Stimulated activated CD8-positive, alpha-beta memory T cell treated with anti-CD3 and anti-CD28 coated beads, Interleukin-15, amount 100 ng/mL, for 4 hours (primary cell): ENCODE measurements at places on chromosomes 2 and 18.

DNA sequence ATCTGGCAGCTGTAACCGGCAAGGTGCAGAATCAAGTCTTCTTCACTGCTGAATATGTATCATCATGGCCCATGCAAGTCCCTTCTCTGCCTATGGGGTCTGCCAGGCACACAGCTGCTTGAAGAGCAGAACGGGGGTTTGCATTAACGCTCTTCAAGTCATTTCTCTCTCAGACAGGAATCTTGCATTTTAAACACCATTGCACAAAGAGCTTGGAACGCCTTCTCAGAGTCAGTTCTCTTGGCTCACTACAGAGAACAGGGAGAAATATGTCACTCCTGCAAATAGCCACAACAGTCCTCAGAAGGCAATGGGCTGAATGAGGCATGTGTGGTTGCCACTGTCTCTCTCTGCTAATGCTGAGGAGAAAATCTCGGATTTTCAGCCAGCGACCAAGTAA is 2173.5 kb upstream of the PIK3C3 start:
- no peak for DNase-seq

- no peak for DNase-seq
These were observed 64.4 kb upstream of the NRP2 start for GRCh38 chr2:205617905-205618304.

- DNase-seq, result no peak
These were observed 53.8 kb upstream of the ASB18 start for GRCh38 chr2:236317938-236318396.

GRCh38 chr2:55519938-55520885 is 694 bp downstream of the CFAP36 start:
- no peak for DNase-seq

DNA sequence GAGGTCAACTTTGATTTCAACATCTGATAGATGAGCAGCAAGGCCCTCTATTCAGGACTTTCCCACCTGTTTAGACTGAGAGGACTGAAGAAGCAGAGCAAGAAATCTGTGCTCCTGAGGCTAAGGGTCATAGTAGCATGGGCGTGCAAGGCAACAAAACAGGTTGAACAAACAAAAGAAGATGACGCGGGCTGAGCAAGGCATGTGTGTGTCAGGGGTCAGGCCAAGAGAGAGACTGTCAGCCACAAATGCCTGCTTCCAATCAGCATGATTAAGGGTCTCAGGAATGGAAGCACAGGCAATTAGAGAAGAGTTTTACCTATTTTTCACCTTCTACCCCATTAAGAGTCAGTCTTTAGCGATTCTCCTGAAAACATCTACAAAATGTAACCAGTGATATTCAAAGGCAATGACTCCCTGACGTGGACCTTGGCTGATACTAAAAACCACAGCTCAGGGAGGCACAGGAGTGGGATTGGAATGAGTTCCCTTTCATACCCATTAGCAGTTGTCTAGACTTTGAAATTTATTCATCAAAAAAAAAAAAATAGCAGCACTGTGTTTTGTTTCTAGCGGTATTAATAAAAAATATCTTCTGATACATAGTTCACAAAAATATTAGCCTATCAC is 81.9 kb downstream of the DYNAP start:
- DNase-seq, result no peak

GRCh38 chr2:227655454-227655853 is 11.2 kb upstream of the SCYGR5 start:
- no peak for DNase-seq

DNA sequence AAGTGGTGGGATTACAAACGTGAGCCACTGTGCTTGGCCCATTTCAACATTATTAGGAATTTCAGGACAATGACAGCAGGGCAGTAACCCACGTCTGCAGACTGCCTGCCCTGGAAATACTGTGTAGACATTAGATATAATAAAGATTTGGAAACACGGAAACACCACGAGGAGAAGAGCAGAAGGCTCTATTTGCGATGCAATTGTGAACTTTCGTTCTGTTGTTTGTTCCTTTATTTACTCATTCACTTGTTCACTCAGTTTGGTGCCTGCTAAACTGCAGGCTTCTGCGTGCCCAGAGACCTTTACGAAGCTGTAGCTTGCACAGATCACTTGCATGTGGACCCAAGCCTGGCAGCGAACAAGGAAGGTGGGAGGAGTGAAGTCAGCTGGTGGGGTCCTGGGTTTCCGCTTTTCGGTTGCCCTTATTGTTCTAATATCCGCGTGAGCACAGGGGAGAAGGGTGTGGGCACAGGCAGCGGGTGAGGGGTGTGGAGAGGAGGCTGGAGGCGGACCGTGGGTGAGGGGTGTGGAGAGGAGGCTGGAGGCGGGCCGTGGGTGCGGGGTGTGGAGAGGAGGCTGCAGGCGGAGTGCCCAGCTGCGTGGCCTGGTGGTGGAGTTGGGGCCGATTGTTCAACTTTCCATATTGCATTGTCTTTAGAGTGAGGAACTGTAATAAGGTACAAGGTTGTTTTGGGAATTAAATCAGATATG is 3.4 kb downstream of the COLEC11 start:
- DNase-seq, result no peak

- DNase-seq, result no peak
These were observed 36.4 kb upstream of the FOSL2 start for GRCh38 chr2:28356095-28356911.

- no peak for DNase-seq
These were observed 49.9 kb downstream of the ST8SIA5 start for GRCh38 chr18:46706968-46707367.

DNA sequence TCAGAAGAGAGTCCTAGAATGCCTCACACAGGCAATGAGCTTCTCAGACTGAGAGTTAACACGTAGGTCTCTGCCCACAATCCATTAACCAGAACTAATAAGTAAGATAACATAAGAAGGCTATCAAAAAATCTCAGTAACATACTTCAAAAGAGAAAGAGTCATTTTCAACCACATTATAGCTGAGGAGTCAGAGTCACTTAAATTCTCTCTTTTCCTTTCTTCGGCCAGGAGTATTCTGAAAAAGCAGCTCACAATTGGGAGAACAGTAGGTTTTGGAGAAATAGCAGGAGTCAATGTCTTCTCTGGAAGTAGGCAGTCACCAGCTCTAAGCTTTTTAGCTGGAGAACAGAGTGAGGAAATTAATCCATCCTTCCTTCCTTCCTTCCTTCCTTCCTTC is 1364.4 kb upstream of the NXPH2 start:
- DNase-seq, result no peak

DNA sequence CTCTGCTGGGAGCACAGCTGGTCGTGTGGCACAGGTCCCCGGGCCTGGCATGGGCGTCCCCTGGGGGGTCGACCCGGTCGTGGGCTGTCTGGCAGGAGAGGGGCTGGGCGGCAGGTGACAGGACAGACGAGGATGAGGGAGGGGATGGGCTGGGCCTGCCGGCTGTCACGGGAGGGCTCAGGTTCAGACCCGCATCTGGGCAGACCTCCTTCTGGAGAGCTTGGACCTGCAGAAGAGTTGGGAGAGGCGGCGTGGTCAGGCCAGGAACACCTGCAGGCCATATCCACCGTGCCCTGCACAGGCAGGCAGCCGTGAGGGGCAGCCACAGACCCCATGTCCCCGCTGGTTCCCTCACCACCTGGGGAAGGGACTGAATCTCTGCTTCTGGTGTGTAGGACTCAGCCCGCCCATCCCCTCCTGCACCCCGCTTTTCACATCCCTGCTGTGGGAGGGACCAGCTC is 25.5 kb downstream of the AQP12A start:
- no peak for DNase-seq

DNA sequence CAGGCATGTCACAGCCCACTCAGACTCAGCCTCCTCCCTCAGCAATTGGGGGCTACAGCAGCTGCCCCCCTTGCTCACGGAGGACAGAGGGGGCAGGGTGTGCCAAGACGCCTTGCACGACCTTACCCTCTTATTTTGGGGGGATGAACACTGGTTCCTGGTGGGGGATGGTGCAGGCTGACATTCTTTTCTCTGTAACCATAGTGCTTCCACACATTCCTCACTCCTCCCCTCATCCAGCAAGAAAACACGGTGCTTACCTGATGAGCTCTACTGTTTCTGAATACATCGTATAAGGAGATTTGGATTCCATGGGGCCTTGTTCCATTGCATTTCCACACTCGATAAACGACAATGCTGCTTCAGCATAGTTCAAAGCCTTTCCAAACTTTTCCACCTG is 75.4 kb upstream of the REV1 start:
- no peak for DNase-seq

DNA sequence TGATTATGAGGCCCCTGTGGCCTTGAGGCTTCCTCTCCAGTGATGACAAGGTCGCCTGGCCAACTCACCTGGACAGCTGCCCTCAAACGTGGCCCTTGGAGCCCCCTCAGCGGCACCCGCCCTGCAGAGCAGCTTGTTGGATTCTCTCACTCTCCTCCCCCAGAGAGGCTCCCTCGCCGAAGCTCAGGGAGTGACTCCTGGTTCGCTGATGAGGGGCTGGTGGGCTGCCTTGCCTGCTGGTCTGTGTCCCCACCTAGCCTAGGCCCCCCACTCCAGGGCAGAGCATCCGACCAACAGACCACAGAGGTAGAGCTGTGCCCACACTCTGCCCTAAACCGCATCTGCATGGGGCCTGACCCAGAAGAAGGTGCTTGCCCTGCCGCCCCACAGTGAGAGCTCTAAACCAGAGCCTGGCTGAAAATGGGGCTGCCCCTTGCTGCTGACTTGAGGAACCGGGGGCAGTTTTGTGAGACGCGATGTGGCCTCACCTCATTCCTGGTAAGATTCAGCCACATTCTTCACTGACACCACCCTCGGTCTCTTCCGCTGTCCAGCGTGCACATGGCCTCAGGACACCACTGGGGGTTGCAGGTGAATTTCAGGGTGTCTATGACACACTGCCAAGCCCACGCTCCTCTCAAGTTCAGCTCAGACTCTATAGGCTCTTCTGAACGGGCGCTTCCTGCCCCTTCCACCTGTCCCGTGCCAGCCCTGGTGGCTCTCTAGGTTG is 131.6 kb downstream of the CABLES1 start:
- DNase-seq, result no peak

- no peak for DNase-seq
These were observed 457.3 kb downstream of the XIRP2 start for GRCh38 chr2:167345559-167345958.

GRCh38 chr2:64751286-64752260 is 97.9 kb upstream of the SERTAD2 start:
- DNase-seq, result no peak

DNA sequence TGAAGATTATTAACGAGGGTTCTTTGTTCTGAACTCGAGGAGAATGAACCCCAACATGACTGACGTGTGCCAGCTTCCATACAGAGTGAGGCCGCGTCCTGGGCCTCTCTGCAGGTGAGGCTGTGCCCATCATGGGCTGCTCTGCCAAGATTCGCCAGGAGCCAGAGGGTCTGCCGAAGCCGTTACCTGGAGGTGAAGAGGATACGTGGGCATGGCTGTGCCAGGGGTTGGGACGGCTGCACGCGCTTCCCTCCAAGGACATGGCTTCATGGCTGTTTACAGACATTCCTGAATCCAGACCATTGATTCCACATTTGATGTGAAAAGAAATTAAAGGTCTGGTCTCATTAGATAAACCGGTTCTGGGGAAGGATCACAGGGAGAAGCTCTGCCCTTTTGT is 211.4 kb upstream of the SALL3 start:
- DNase-seq, result no peak

- DNase-seq, result no peak
These were observed 13.6 kb downstream of the ANKRD29 start for GRCh38 chr18:23648940-23649607.

- no peak for DNase-seq
These were observed 48.6 kb downstream of the SH3RF3 start for GRCh38 chr2:109177635-109178034.

GRCh38 chr2:198135481-198135934 is 331.1 kb downstream of the PLCL1 start:
- DNase-seq, result no peak

- no peak for DNase-seq
These were observed 61.0 kb upstream of the TGIF1 start for GRCh38 chr18:3388980-3389379.

DNA sequence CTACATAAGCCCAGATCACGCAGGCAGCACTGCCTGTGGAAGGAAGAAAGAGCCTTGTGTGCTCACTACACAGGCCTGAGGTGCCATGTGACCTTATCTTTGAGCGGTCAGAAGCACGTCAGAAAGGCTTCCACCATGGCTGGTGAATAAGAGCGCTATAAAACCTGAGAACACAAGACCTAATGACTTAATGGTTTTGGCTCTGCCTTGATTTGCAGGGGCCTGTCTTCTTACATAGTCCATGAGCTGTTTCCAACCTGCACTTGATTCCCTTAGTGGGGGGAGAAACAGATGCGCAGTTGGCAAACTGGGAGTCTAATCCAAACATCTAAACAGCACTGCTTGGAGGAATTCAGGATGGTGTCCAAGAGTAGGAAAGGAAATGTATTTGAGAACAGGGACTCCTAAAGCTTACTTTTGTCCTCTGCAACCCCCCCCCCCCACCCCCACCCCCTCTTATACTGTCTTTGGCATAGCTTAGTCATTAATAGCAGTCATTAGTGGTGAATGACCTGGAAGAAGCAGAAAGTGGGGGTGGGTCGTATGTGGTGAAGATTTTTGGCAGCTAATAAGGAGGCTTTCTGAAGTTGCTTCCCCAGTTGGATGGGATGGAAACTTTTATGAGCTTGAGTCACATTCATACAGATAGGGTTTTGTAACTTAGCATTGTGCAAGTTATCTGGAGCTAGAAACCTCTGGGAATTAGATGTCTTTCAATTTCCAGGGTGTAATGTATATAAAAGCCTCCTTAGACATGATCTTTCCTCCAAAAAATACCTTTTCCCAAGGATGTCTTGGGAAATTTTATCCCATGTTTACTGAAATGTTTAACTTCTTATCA is 454.1 kb downstream of the MEIS1 start:
- no peak for DNase-seq

GRCh38 chr18:33729556-33729955 is 151.5 kb downstream of the ASXL3 start:
- no peak for DNase-seq

- no peak for DNase-seq
These were observed 14.3 kb upstream of the STAM2 start for GRCh38 chr2:152189622-152190495.

DNA sequence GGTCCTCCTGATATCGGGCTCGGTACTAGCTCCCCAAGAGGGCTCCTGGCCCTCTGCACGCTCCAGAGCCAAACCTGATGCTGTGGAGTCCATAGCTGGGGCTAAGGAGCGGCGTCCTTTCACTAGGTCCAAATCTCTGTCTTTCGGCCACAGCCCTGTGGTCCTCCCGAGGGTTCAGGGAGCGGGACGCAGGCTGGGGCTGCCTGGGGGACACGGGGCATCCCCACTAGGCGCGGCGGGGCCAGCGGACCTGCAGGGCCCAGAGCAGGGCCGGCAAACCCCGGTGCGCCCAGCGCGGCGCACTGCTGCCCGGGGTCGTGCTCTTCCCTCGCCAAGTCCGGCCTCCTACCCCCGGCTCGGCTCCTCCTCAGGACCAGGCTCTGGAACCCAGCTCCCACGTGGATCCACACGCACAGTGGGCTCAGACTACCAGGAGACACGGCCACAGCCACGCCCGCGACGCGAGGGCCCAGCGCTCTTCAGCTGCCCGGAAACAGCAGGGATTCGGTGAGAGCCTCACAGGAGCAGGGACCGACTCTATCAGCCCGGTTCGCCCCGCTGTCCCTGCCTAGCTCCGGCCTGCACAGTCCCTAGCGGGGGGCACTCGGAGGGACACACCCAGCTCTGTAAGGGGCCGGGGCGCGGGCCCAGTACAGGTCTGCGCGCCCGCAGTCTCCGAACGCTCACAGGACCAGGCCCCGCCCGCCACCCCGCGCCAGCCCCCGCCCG is 593 bp downstream of the ZNF514 start:
- no peak for DNase-seq
